ENCODE measurements at places on chromosomes 5 and 9. TPM values are rescaled to one million over a fixed set of nuclear protein-coding genes. Genes with fewer than 3 reads are reported as not detected.

The PCDHB10 gene
- polyA plus RNA-seq, result 0.40 TPM

The ADRA1B gene
- not detected for polyA plus RNA-seq

The TICAM2 gene
- polyA plus RNA-seq, result 2.3 TPM

The FCN1 gene
- 2.1 TPM for polyA plus RNA-seq

The TERT gene
- 0.19 TPM for polyA plus RNA-seq

The ZMYND19 gene
- polyA plus RNA-seq, result 30.0 TPM

The GRIN3A gene
- not detected for polyA plus RNA-seq

The RNF180 gene
- 2.2 TPM for polyA plus RNA-seq

The PCDHGB1 gene
- not detected for polyA plus RNA-seq

The SPINK7 gene
- 4.9 TPM for polyA plus RNA-seq

The KCNN2 gene
- polyA plus RNA-seq, result 0.92 TPM

The ANKRD18B gene
- polyA plus RNA-seq, result not detected

The PRR16 gene
- 1.3 TPM for polyA plus RNA-seq

The PTPN3 gene
- polyA plus RNA-seq, result 14.4 TPM

The PPP1R26 gene
- polyA plus RNA-seq, result 6.8 TPM

The CBY3 gene
- polyA plus RNA-seq, result not detected

The RIOK2 gene
- 12.5 TPM for polyA plus RNA-seq

The CDX1 gene
- 0.31 TPM for polyA plus RNA-seq

The C5orf24 gene
- polyA plus RNA-seq, result 16.5 TPM

The NR2F1-AS1 gene
- polyA plus RNA-seq, result 9.7 TPM

The UAP1L1 gene
- polyA plus RNA-seq, result 6.0 TPM

The BRINP1 gene
- not detected for polyA plus RNA-seq

All from stomach (tissue), 19 donors.